ENCODE measurements at places on chromosomes 1 and 21.

GRCh38 chr1:108051631-108052377 lies 86.8 kb upstream of the VAV3 start:
- no peak for DNase-seq

DNA sequence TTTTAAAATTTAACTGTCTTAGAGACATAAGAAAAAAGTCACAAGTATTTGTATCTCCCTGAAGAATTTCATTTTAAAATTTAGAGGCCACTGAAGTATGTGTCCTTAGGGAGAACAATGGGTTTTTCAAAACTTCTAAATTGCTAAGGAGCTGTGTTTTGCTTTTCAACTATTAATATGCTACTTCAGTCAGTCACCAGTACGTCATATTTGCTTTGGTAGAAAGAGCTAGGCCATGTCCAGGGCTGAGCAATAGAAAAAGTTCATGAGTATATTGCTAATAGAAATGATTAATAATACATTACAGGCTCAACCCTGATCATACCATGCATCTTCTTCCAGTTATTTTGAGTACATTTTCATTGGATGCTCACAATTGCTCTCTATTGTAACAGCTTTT lies 1.7 kb upstream of the SGIP1 start:
- no peak for DNase-seq

GRCh38 chr1:234119431-234119830 lies 215.0 kb downstream of the SLC35F3 start:
- DNase-seq: no peak

- peak; percentile 90 for DNase-seq
Observed at GRCh38 chr21:32392880-32393676, at the start of gene URB1. TSS of gene URB1 (minus strand) at chr21:32393012. CDS start at chr21:32392910, 102 bp downstream.

DNA sequence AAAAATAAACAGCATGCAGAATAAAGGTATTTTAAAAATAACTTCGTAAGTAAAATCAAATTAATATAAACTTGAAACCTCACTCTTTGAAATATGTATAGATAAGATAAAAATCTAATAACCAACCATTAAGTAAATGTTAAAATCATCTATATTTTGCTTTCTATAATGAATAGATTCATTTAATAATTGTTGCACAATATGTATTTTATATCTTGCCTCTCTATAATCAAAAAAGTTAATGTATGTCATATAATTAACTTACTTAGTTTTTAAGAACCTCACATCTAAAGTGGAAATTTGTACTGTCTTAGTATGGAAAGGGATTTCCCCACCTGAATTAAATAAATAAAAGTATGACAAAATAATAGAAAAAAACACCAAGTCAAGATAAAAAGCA lies 42.4 kb upstream of the RBM34 start:
- DNase-seq: no peak

DNA sequence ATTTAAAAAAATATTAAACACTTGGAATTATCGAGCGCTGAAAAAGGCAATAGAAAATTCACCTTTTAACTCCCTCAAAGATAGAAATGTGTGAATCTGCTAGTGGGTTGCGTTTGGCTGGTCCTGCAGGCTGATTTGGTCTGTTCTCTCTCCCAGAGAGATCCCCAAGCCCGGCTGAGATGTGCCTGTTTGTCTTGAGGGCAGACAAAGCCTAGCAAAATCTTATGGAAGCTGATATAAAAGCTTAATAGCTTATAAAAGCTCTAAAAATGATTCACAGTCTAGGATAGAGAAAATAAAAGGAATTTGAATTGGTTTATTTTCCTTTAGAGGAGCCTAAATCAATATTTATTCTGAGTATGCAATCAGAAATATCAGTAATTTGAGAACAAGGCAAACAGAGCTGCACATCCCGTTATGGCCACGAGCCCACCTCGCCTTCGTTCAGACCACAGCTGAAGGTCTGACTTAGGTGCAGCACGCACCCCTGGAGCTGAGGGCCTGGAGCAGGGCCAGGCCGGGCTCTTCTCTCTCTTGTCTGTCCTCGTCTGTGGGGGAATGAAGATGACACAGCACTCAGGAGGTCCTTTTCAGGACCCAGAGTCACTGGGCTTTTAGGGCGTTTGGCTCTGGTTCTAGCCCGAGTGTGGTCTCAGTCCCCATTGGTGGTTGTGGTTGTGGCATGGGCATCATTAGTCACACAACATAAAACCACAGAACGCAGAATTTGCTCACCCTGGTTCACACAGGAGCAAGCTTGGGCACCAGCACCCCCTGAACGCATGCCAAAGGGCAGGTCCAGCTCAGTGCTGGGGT lies 18.6 kb downstream of the PDE9A start:
- DNase-seq: no peak

GRCh38 chr1:93164816-93165215 lies 15.4 kb downstream of the TMED5 start:
- no peak for DNase-seq

DNA sequence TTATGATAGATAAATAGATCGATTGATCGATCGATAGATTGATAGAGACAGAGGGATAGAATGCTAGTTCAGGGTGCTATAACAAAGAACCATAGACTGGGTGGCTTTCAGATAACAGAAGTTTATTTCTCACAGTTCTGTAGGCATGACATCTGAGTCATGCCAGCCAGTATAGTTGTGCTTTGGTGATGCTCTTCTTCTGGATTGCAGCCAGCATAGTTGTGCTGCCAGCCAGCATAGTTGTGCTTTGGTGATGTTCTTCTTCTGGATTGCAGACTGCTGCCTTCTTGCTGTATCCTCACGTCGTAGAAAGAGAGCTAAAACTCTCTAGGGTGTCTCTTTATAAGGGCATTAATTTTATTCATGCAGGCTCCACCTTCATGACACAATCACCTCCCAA lies 860.8 kb downstream of the BRINP3 start:
- DNase-seq: no peak

- DNase-seq: no peak
Observed at GRCh38 chr1:61951731-61952580, 209.7 kb downstream of the PATJ start.

DNA sequence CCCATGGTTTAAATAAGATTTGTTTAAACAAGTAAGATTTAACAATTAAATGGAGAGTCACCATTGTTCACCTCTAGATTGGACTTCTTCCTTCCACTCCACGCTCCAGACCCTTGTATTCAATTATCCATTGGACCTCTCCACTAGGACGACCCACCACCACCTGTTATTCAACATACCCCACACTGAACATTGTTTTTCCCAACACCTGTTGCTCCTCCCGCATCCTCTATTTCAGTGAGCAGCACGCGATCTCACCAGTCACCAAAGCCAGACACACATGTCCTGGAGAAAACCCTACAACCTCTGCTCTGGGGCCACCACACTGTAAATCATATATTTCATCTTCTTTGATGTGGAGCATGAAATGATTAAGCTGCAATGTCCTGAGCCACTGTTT lies 28.6 kb downstream of the ATP8B2 start:
- no peak for DNase-seq

- DNase-seq: no peak
Observed at GRCh38 chr21:37673801-37674575, 242.3 kb downstream of the KCNJ6 start.

GRCh38 chr1:31798433-31799195 lies 17.2 kb downstream of the SPOCD1 start:
- no peak for DNase-seq

GRCh38 chr21:44803651-44804050 lies 2.0 kb upstream of the UBE2G2 start:
- DNase-seq: no peak

DNA sequence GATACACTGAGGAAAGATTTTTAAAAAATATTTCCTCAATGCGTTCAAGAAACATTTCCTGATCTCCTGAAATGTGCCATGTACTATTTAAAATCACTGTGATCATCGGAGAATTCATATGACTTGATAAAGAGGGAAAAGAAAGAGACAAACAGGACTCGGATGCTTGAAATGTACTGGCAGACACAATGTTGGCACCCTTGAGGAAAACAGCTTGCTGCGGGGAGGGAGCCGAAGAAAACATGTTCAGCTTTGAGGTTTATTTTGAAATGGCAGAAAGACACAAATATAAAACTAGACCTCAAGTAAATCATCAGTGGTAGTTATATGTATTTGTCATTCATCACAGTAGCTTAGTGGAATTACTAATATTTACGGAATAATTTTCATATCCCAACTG lies 100.9 kb upstream of the BRINP3 start:
- no peak for DNase-seq

- DNase-seq: no peak
Observed at GRCh38 chr1:162840250-162840839, 20.6 kb downstream of the CCDC190 start.

- no peak for DNase-seq
Observed at GRCh38 chr1:156468693-156469345, 31.8 kb downstream of the MEF2D start.

DNA sequence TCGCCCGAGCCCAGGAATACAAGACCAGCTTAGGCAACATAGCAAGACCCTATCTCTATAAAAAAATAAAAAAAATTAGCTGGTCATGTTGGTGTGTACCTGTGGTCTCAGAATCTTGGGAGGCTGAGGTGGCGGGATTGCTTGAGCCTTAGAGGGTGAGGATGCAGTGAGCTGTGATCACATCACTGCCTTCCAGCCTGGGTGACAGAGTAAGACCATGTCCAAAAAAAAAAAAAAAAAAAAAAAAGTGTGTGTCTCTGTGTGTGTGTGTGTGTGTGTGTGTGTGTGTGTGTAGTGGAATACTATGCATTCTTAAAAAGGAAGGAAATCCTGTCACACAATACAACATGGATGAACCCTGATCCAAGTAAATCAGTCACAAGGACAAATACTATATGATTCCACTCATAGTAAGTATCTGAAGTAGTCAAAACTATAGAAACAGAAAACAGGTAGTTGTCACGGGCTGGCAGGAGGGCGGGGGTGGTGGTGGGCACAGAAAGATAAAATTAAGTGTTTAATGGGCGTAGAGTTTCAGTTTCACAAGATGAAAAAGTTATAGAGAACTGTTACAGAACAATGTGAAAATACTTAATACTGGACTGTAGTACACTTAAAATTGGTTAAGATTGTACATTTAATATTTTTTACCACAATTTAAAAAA lies 47.8 kb downstream of the SELENOF start:
- no peak for DNase-seq

DNA sequence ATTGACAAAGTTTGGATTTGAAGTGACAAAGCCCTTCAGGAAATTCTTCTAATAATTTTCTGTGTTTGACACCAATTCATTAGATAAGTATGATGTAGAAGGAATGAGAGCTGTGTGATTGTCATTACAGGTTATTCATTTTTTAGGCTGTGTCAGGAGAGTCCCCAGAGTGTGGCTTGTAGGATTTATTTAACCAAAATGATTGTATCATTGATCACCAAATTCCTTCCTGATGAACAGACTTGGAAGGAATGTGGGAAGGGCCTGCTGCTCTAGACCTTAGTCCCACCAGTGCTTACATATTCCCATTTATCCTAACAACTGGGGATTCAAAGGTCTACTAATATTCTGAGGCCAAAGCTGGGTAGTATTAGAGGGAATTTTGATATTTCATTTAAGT lies 383.3 kb upstream of the KAZN start:
- no peak for DNase-seq

- DNase-seq: no peak
Observed at GRCh38 chr1:43908858-43909257, 24.7 kb upstream of the ARTN start.

DNA sequence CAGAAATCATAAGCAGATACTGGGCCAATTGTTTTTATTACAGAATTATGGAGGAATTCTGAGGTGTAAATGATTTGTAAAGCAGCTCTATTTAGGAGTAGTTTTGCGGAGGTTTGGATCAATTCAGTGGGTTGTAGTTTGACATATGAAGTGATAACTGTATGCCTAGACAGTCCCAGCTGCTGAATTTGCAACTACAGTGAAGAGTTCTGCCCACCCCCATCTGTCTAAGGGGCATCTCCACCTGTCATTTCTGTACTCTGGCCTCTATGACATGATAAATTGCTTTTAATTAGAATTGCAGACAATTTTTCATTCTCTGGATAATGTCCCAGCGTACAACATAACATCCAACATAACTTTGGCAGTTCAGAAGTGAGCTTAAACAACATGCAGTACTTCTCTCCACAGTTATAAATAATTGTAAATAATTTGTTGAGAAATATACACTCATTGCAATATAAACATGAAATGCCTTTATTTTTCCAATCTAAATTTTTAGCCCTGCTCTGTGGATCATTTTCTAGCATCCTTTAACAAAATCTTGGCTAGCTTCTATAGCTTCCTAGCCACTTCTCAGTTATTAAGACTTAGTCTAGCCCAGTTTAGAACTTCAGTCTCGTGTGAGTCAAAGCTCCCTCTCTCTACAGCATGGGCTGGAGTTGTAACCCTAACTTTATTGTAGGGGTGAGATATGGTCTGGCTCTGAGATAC lies 52.3 kb downstream of the PDE4B start:
- no peak for DNase-seq

GRCh38 chr1:212542761-212543187 lies 65.8 kb upstream of the ATF3 start:
- no peak for DNase-seq

DNA sequence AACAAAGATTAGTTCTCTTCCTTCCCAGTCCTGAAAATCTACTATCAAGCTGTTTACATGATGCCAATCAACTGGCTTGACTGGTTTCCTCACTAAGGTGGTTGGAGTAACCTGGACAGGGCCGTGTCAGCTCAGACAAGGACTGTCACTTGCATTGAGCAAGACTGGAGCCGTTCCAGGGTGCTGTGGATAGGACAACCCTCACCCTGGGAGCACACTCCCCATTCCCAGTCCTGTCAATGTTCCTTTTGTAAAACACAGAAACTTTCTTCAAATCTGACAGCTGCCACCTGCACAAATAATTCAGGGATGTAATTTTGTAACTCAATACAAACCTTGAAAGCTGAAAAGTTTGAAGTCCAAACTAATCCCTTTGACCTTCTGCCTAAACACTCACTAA lies 31.4 kb downstream of the PLPP3 start:
- no peak for DNase-seq

- no peak for DNase-seq
Observed at GRCh38 chr1:30809514-30810263, 52.1 kb upstream of the LAPTM5 start.

- no peak for DNase-seq
Observed at GRCh38 chr1:60655679-60656355, 426.5 kb upstream of the NFIA start.

DNA sequence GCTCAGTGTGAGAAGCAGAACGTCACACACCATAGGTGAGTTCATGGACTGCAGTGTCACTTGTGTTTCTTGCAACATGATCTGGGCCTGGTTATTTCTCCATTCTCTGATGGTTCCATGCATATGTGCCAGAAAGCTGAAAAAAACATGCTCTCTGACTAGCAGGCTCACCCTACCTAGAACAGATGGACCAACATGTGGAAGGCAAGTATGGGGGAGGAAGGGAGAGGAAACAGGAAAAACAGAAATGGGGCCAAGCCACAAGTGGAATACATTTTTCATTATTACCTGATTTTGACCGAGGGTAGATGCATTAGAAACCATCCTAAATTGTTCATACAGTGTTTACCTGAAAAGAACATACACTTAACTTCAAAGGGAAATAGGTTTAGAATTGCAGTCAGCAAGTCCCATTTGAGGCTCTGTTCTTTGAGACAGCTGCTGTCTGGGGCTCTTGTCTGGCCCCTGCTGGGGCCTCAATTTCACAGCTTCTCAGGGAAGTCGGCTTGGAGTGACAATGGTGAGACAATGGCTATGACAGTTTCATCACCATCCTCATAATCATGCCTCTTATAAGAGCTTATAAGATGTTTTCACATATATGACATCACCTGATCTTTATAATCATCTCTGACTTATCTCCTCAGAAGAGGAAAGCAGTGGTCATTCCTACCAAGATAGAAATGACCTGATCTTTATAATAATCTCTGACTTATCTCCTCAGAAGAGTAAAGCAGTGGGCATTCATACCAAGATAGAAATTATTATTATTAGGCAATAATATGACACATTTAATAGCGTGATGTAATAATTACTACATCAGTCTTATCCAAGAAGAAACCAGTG lies 327.3 kb downstream of the SIPA1L2 start:
- DNase-seq: no peak

Data from activated CD4-positive, alpha-beta T cell treated with anti-CD3 and anti-CD28 coated beads for 1 hour (primary cell).